ENCODE measurements at places on chromosomes 7 and 10.

DNA sequence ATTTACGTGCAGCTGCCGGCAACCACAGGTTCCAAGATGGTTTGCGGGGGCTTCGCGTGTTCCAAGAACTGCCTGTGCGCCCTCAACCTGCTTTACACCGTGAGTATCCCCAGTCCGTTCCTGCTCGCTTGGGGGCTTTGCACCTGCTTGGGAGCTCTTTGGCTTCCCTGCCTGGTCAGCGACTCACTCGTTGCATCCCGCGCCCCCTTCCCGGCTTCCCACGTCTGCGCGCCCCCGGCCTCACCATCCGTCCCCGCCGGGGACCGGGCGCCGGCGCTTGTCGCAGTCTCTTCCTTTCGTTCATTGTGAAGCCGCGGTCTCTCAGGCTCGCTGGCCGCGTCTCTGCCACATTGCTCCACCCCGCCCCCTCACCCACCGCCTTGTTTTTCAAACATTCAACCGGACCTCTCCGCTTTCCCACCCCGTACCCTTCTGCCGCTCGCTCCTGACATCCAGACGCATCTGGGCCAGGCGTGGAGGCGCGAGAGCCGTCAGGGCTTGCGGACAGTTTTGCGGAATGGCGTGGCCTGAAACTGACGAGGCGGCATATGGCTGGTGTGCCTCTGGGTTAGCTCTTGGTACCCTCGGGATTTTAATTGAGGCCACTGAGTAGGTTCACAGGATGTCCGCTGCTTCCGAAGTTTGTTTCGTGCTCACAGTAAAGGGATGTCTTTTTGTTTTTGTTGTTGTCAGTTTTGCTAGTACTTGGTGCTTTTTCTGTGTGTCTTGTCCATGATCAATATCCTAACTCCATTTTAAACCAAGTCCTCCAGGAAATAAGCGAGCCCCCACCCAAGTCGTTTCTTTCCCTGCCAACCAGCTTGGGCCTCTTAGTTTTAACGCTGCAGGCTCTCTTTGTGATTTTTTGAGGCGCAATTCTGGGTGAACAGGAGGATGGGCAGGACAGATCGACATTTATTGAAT lies 639 bp downstream of the TSPAN13 start:
- no peak for DNase-seq

- DNase-seq, result no peak
Observed at GRCh38 chr10:93406364-93407145, 75.6 kb downstream of the MYOF start.

DNA sequence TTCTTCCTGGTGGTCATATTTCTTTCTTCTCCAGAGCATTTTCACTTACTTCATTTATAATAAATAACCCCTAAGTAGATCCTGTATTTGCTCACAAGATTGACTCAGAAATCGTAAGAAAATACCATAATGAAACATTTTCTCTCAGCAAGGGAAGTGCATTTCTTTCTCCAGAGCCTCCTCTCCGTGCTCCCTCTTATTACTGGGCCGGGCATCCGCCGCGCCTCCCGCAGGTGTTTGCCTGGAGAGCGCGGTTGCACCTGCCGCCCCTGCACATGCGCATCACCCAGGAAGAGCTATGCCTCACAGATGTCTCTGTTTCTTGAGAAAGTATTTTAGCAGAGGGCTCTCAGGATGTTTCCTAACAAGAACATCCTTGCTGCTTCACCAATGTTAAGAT lies 509.2 kb downstream of the TCERG1L start:
- no peak for DNase-seq

DNA sequence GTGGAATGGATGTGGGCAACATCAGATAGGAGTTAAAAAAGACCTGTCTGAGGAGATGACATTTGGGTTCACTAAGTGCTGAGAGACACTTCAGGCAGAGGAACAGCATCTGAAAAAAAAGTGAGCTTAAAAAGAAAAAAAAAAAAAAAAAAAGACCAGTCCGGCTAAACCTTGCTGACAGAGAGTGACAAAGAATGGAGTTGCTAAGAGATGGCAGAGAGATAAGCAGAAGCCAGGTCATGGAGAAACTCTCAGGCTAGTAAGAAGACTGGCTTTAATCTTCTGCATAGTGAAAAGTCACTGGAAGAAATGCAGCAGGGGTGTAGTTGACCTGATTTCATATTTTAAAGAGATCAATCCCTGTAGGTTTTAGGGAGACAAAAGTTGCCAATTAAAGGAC lies 711.1 kb upstream of the SEMA3D start:
- DNase-seq, result no peak

GRCh38 chr10:28632584-28632945 lies 44.8 kb upstream of the BAMBI start:
- no peak for DNase-seq

GRCh38 chr10:13909516-13910258 lies 322.9 kb downstream of the PRPF18 start:
- DNase-seq, result no peak

DNA sequence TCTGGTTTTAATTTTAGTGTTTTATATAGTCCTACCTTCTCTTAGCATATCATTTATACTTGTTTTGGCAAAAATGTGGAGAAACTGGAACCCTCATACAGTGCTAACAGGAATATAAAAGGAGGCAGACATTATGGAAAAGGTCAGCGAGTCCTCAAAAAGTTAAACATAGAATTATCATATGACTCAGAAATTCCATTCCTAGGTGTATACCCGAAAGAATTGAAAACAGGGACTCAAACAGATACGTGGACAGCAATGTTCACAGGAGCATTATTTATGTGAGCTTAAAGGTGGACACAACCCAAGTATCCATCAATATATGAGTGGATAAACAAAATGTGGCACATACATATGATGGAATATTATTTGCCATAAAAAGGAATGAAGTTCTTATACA lies 51.5 kb downstream of the VAX1 start:
- DNase-seq, result no peak

Measured in Panc1 (cell line).